Myometrial cell (primary cell): ENCODE measurements at places on chromosomes 4 and X. TPM values are rescaled to one million over a fixed set of nuclear protein-coding genes. Genes with fewer than 3 reads are reported as not detected.

CTAG1B gene
- total RNA-seq: not detected in 2 replicates

CSAG3 gene
- not detected in 2 replicates for total RNA-seq

SPIN2A gene
- total RNA-seq: not detected in 2 replicates

UXT gene
- 117 and 127 TPM in 2 replicates for total RNA-seq

TCP11X2 gene
- not detected in 2 replicates for total RNA-seq

NUDT6 gene
- 9.4 and 12.1 TPM in 2 replicates for total RNA-seq

BGN gene
- total RNA-seq: 3.2 and 4.3 TPM in 2 replicates

EMD gene
- 73.4 and 86.5 TPM in 2 replicates for total RNA-seq

FAM184B gene
- total RNA-seq: not detected in 2 replicates

ARHGAP4 gene
- 1.7 and 10.6 TPM in 2 replicates for total RNA-seq

EPGN gene
- total RNA-seq: not detected in 2 replicates
